ENCODE measurements at places on chromosomes 1 and 21. TPM values are rescaled to one million over a fixed set of nuclear protein-coding genes. Genes with fewer than 3 reads are reported as not detected.
A peak's percentile ranks its signal among the peaks of the same experiment; 100 is the strongest.

DNA sequence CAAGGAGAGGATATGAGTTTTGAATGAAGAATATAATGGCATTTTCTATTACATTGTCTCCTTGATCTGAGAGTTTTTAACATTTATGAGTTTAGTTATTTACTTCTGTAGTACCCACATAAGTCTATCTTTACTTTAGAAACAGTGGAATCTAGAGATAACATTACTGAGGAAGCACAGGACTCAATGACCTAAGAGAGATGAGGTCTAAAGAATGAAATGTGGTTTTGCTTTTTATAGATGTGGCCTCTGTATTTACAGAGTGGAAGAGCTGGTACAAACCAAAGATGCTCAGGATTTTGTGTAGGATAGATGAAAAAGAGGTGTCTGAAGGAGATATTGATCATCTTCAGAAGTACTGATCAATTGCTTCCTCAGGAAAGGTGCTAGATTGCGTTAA lies 177.3 kb downstream of the KCTD3 start:
- DNase-seq: no peak

DNA sequence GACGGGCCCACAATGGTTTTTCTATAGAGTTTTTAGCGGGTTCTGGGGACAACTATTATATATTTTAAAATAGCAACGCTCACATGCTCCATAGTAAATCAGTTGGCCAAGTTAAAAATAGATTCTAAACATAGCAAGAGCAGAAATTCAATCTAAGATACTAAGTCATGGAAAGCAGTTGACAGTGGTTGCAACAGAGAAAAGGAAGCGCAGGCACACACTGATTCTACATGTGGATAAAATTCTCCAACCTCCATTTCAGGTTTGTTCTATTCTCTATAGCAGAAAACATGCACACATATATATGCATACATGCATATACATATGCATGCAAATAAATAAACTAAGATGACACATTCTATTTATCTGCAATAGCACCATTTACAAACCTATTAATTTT lies 89.6 kb upstream of the HNRNPU start:
- no peak for DNase-seq

DNA sequence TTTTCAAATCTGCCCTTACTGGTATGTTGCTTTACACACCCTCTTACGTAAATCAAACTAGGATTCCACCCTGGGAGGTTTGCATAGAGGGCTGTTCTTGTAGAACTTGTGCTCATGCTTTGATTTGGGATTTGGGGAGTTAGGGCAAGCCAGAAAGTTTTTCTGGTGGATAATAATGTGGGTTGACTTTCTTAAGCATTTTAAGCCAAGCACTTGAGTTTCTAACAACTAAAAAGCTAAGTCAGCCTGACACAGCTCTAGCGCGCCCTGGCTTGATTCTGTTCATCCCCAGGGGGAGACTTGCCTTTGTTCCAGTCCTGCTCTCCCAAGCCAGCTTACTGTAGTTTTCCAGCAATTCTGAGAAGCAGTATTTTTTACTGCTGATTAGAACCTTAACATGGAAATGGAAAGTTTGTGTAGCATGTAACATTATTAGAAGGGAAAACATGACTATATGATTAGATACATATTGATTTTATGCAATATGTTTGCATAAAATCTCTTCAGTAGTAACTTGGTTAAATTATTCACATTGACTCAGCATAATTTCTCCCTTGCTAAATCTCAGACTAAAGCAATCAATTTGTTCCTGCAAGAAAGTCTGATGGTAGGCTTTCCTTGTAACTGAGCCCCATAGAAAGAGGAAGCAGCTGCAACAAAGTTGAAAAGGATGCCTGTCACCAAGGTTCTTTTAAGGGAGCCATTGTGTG lies 11.0 kb upstream of the PGD start:
- DNase-seq: peak; percentile 62

GRCh38 chr1:26827663-26828062 lies 1.2 kb downstream of the ZDHHC18 start:
- peak; percentile 71 for DNase-seq

- DNase-seq: no peak
These were observed 5.0 kb downstream of the C4BPA start for GRCh38 chr1:207109004-207109403.

DNA sequence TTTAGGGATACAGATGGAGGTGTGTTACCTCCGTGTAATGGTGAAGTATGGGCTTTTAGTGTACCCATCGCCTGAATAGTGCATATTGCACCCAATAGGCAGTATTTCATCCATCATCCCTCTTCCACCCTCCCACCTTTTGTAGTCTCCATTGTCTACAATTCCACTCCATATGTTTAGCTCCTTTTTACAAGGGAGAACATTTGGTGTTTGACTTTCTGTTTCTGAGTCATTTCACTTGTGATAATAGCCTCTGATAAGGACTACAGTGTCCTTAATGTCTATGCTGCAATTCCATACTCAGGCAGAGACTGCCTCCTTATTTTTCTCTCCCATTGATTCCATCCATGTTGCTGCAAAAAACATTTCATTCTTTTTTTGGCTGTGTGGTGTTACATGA lies 48.7 kb downstream of the OVGP1 start:
- no peak for DNase-seq

The IQGAP3 gene
- 28.6 TPM for total RNA-seq

DNA sequence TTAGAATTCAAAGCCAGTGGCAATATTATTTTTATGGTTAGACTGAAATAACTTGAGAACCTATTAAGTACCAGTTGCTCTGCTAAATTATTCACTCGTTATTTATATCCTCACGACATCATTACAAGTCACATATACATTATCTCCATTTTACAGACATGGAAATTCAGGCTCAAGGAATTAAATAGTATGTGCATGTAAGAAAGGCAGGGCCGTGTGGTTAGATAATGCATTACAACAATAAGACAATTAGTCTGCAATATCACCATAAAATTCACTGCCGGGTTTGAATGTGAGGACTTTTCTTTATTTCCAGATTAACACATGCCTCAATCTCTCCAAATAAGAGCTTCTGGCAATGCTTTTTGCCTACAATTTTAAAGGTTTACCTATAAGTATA lies 523.4 kb downstream of the PTBP2 start:
- DNase-seq: no peak

DNA sequence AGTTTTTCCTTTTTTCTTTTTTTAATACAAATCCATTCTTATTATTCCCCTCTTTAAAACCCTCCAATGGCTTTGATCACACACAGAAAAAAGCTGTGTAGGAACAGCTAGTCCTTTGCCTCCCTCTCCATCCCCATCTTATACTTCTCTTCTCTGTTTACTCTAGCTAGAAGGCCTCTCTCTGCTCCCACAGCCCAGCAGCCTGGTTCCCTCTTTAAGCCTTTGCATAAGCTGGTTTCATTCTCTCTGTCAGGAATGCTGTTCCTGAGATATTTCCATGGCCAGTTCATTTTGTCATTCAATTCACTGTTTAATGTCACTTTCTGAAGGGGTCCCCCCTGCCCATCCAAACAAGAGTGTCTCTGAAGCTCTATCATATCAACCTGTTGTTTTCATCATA lies 143.3 kb upstream of the ST6GALNAC5 start:
- no peak for DNase-seq

DNA sequence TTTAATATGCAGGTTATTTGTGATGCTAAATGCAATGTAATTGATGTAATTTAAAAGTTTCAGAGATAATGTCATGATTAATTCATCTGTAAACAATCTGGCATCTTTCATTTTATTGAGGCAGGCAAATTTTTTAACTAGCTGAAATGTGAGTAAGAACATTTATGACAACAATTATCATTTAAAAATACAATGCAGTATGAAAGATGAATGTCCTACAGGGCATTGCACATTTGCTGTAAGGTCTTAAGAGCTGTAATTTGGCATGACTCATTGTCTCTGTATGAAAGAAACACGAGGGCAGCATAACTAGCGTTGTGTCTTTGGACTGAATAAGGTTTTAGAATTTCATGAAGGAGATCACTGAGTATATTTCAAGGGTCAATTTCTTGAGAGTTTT lies 642.8 kb downstream of the PLA2G4A start:
- no peak for DNase-seq

- peak; percentile 14 for DNase-seq
These were observed 13.1 kb downstream of the ZP4 start for GRCh38 chr1:237877631-237878030.

The FAM177B gene
- total RNA-seq: not detected

GRCh38 chr1:116252271-116252670 lies 120.8 kb upstream of the ATP1A1 start:
- DNase-seq: no peak
